ENCODE measurements at places on chromosomes 3 and 15. TPM values are rescaled to one million over a fixed set of nuclear protein-coding genes. Genes with fewer than 3 reads are reported as not detected.

Gene ZNF660
- 1.4 TPM for total RNA-seq

Gene SLC28A2
- total RNA-seq: not detected

Gene LRRC2
- total RNA-seq: 2.3 TPM

Gene CELSR3
- total RNA-seq: 2.2 TPM

Gene PLA2G4E
- not detected for total RNA-seq

Gene GOLGA6D
- not detected for total RNA-seq

Gene IP6K1
- total RNA-seq: 30.5 TPM

Gene SENP5
- 31.3 TPM for total RNA-seq

Gene CCR8
- not detected for total RNA-seq

Gene COL6A5
- not detected for total RNA-seq

Gene CSPG4
- total RNA-seq: 144 TPM

Gene SGO1
- total RNA-seq: not detected

Gene ATXN7
- total RNA-seq: 30.7 TPM
